ENCODE measurements at places on chromosomes 4 and X.

DNA sequence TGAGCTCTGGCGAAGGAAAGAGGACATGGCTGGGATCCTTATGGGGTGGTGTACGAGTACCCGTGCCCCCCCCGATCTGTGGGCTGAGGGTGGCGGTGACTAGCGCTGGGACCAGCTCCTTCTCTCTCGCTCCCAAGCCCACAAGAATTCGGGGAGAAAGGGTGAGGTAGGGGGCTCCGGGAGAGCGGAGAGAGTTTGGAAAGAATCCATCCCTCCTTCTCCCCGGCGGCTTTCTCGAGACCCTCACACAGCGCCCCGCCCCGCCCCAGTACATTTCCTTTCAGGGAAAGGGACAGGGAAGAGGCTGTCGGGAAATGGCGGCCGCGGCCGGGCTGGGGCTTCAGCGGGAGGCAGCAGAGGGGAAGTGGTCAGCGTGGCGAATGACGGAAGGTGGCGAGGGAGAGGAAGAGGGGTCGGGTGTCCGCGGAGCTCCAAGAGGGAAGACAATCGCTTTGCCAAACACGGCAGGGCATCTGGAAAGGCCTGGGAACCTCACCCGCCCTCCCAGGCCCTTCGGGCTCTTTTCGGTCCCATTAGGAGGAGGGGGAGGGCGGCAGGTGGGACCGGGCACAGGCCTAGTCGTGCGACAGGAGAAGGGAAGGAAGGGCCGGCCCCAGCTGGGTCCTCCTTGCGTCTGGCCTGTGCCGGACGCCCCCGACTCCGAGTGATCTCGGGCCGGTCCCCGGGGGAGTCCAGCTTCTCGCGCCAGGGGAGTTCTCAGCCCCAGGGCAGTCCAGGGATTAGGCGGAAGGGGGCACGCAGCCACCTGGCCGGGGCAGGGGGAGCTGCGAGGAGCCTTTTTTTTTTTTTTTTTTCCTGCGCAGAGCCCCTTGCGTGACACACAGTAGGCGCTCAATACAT is 10.2 kb downstream of the HNRNPH2 start:
- DNase-seq, result peak; percentile 3

- DNase-seq, result no peak
These were observed 4.3 kb upstream of the FGG start for GRCh38 chr4:154616731-154617130.

GRCh38 chr4:86558797-86559196 is 35.3 kb upstream of the PTPN13 start:
- no peak for DNase-seq

- DNase-seq, result no peak
These were observed 21.0 kb downstream of the JAKMIP1 start for GRCh38 chr4:6179362-6179761.

GRCh38 chrX:15702488-15703371 is 35.3 kb upstream of the CA5B start:
- DNase-seq, result no peak

GRCh38 chr4:75370576-75370975 is 143.6 kb downstream of the RCHY1 start:
- no peak for DNase-seq

DNA sequence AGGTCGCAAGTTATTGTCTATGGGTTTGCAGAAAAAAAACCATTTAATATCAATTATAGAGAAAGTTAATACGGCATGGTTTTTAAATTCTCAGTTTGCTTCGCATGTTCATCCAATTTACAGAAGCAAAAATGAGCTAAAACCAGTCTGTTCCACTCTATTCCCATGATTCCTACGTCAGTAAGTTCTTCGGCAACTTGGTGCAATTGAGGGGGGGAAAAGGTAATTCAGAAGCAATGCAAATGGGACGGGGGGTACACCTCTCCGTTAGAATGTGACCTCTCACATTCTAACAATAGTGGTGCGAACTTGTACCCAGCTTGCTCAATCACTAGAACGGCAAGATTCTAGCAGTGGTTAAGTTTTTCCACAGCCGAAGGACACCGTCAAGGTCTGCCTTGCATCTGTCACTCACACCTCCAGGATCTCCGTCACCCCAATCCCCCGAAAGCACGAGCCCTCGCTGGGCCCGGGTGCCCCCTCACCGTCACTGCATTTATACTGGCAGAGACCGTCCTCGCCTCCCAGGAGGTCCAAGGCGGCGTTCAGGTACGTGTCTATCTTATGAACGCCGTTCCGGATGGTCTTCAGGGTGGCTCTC is 653 bp downstream of the PLA2G12A start:
- no peak for DNase-seq

DNA sequence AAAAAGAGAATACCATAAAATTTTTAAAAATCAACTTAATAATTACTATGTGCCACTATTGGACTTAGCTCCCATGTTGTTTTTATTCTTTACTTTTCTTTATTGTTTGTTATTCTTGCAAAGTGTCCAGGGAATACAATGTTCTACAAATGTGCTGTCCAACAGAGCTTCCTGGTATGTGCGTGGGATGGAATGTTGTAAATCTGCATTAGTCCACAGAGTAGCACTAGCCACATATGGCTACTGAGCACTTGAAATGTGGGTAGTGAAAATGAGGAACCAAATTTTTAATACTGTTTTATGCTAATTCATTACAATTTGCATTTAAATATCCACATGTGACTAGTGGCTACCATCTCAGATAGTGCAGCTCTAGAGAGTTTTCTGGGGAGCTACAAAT is 14.3 kb upstream of the CORIN start:
- no peak for DNase-seq

GRCh38 chr4:8765084-8765483 is 106.6 kb downstream of the HMX1 start:
- DNase-seq, result no peak

DNA sequence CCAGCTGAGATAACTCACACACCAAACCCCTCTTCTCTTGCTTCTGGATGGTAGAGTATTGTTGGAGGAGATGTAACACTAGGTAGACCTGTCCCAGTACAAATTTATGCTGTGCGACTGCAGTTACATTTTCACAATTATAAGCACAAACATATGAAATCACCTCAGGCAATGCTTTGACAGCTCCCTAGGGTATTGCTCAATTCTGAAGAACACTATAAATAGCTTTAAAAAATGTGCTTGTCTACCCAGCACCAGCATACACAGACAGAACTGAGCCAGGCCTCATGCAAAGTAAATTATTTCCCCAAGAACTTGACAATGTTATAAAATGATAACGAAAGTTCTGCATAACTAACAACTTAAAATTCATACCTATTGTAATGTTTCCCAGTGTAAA is 1999.1 kb upstream of the ADGRL3 start:
- no peak for DNase-seq

DNA sequence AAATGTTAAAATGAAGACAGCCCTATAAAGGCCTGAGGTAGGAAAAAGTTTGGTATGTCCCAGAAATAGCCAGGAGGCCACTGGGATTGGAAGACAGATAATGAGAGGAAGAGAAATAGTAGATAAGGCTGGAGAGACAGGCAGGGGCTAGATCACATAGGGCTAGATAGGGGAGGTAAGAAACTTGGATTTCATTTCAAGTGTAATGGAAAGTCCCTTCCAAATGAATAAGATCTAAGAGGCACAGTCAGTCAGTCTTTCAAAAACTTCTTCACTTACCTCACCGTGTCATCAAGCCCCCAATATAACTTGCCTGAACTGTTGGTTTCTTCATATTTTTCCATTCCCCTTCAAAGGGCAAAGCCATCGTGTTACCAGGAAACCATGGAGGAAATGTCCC is 121.8 kb downstream of the SPCS3 start:
- no peak for DNase-seq

- no peak for DNase-seq
These were observed 11.3 kb downstream of the FAM241A start for GRCh38 chr4:112156553-112156952.

- DNase-seq, result peak; percentile 41
These were observed 56.0 kb downstream of the TMEM131L start for GRCh38 chr4:153521999-153522801.

DNA sequence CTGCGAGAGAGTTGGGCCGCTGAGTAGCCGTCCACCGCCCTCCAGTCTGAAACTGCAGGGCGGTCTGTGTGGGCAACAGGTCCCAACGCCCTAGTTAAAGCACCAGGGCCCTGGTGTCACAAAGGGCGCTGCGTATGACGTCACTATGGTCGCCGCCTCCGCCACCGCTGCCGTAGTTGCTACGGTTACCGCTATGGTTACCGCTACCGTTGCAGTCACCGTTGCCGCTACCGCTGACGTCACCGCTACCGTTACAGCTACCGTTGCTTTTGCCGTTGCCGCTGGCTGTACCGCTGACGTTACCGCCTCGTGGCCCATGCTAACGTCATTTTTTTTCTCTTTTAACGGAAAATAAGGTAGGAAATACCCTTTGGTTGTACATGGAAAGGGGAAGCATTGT is at the start of gene PPP1R2C:
Gene PPP1R2C (minus strand): TSS at position 68 of the 400 bp plus-strand sequence. CDS start 84 bp downstream, outside the sequence.
- peak; percentile 17 for DNase-seq

GRCh38 chr4:155566354-155566753 is 100.3 kb upstream of the GUCY1A1 start:
- no peak for DNase-seq

GRCh38 chr4:84482564-84483563 is 16.2 kb downstream of the NKX6-1 start:
- DNase-seq, result no peak

GRCh38 chr4:67897686-67898085 is 13.9 kb upstream of the TMPRSS11D start:
- no peak for DNase-seq

GRCh38 chr4:155690044-155690837 is 23.6 kb downstream of the GUCY1A1 start:
- DNase-seq, result no peak

- no peak for DNase-seq
These were observed 443.3 kb downstream of the GBA3 start for GRCh38 chr4:23135792-23136645.

GRCh38 chr4:15935504-15936402 is 2.8 kb downstream of the FGFBP1 start:
- no peak for DNase-seq

- no peak for DNase-seq
These were observed 130.7 kb upstream of the CTSO start for GRCh38 chr4:156084373-156084772.

- no peak for DNase-seq
These were observed 484.0 kb upstream of the CTSO start for GRCh38 chr4:156437666-156438065.

DNA sequence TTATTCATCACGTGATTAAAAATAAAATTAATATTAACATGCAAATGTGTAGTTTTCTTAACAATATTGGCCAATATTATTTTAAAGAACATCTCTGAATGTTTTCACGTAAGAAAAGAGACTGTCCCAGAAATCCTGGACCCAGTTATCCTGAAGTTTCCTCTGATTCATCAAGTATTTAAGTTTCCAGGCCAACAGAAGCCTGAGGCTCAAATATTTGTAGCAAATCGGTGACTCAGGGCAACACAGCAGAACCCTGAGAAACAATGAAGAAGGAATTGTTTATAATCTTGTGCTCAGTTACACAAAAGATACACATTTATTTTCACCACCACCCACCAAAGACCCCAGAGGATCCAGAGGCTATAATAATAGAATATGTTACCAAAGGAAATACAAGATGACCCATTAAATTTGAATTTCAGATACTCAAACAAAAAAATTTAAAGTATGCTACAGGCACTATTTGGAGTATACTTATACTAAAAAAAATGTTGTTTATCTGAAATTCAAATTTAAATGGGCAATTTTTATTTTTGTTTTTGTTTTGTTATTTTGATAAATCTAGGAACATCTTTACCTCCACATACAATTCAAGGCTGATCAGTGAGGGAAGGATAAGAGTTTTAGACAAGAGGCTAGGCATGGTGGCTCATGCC is 33.9 kb upstream of the SLC7A11 start:
- DNase-seq, result no peak

DNA sequence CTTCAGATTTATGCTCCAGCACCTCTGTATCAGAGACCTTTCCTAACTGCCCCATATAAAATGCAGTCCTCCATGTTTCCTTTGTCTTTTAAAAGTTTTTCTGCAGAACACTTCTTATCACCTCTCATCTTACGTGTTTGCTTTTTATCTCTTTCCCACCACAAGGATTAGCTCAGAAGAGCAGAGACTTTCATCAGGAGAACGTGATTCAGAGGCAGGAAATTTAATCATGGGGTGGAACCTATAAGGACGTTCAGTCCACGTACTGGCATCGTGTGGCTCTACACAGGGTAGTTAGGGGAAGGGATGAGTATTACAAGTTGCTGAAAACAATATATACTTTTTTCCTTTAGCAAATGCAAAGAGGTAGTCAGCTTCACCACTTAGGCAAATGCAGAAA is 98.7 kb downstream of the SORBS2 start:
- no peak for DNase-seq

DNA sequence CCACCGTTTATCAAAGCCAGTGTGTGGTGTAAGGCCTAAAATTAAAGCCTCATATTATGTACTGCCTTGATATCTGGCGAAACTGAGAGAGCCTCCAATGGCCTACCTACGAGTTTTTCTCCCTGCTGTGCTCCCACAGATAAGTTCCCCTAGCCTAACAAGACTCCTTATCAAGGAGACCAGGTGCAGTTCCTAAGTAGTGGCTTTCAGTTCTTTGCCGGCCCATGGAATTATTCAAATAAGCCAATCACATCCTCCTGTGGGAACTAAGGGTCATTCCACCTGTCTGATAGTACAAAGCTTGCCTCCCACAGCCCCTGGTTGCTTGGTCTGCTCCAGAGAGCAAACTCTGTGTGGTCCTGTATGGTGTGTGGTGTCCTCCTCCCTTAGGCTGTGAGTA is 99.8 kb upstream of the TEX13C start:
- no peak for DNase-seq

DNA sequence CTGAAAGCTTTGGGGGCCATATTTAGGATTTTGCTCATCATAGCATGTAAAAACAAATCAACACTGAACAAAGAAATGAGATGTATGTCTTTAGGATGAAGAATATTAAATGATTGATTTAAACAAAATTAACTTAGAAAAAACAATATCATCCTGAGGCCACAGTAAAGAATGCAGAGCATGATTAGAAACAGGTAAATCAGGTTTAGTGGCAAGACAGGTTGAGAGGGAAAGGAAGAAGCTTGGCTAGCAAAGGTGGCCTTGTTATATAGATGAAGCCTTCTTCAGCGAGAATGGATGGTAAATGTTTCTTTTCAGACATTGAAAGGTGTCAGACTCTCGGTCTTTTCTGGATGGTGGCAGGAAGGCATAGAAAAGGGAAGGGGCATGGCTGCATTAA is 11.9 kb upstream of the MAGEB16 start:
- no peak for DNase-seq

DNA sequence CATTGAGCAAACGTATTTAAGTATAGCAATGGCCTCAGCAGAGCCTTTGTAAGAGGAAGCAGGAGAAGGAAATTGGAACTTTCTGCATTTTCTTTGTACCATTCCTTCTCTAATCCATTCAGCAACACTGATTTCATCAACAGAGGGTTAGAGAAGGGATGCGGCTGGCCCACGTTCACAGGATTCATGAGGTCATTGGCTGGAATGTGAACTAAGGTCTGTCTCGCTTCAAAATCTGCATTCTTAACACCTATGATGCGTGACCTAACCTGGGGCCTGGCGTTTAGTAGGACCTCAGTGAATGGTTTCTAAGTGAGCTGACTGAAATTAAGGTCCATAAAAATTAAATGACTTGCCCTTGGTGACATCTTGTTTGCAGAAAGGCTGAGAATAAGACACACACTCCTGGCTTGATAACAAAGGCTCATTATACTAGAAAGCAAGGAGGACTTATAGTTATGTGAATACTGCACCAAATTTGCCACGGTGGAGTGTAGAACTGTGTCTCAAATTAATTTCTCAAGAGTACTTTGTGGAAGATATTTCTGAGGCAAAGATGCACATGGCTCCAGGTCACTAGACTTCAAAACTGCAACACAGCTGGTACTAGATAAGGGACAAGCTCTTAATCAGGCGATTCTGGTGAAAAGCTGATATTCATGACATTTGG is 25.4 kb downstream of the FGFBP1 start:
- DNase-seq, result no peak

GRCh38 chrX:110409925-110410324 is 51.3 kb downstream of the RTL9 start:
- DNase-seq, result no peak
